ENCODE measurements at places on chromosomes 4 and X. TPM values are rescaled to one million over a fixed set of nuclear protein-coding genes. Genes with fewer than 3 reads are reported as not detected.

- no peak overlapping the region for H3K4me3 ChIP-seq
- H3K4me1 ChIP-seq = no peaks in the 10 kb centered on the region
- no peaks in the 10 kb centered on the region for H3K36me3 ChIP-seq
- peaks cover 3% of the 10 kb centered on the region for H3K27me3 ChIP-seq
- H3K27ac ChIP-seq = no peak overlapping the region
- DNase-seq = no peak
These were observed 10.9 kb downstream of the PPP2R2C start for GRCh38 chr4:6461301-6462165.

- no peak overlapping the region for H3K27ac ChIP-seq
- no peak for DNase-seq
- no peaks in the 10 kb centered on the region for H3K4me1 ChIP-seq
- no peaks in the 10 kb centered on the region for H3K36me3 ChIP-seq
- H3K27me3 ChIP-seq = no peaks in the 10 kb centered on the region
These were observed 84.5 kb downstream of the AASDH start for GRCh38 chr4:56302760-56303159.

- no peak for DNase-seq
- H3K4me3 ChIP-seq = no peak overlapping the region
- no peaks in the 10 kb centered on the region for H3K27me3 ChIP-seq
These were observed 15.5 kb downstream of the LONRF3 start for GRCh38 chrX:118989886-118990285.

DNA sequence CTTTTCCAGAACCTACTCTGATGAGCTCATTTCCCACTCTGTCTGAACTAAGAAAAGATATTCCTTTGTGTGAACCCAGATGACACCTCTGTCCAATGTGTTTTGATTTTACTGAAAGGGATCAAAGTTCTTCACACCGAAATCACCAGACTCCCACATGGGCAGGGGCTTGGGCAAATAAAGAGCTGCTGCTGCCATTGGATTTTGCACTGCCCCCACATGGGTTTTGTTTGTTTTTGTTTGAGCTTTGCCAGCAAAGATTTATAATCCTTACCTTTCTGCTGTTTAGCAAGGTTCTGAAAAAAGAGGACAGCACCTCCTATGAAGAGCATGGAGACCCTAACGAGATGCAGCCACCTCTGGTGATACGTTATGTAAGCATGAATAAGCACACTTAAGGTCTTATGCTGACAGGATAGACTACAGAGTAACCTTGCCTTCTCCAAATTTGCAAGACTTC is 44.3 kb downstream of the HSD17B13 start:
- peaks cover 2% of the 10 kb centered on the region for H3K4me1 ChIP-seq
- no peaks in the 10 kb centered on the region for H3K27me3 ChIP-seq
- H3K4me3 ChIP-seq = no peak overlapping the region
- H3K36me3 ChIP-seq = no peaks in the 10 kb centered on the region

DNA sequence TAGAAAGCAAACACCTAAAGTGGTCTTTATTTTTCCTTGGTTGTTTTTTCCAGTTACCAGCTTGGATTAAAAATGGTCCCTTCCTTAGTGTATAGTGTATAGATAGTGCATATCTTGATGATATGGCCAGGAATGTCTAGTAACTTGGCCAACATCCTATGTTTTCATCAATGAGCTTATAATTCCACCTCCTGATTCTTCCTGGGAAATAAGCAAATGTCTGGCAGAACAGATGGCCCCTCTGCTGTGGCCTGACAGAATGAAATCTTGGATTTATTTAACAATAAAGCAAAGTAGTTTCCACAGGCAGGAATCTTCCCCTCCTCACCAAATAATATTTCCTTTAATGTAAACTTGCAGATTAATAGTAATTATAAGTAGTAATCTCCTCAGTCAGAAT is 6.1 kb downstream of the SCARB2 start:
- DNase-seq = no peak
- H3K27me3 ChIP-seq = no peaks in the 10 kb centered on the region
- H3K36me3 ChIP-seq = no peaks in the 10 kb centered on the region
- H3K4me3 ChIP-seq = no peak overlapping the region

GRCh38 chr4:6542951-6543350 is 32.0 kb upstream of the MAN2B2 start:
- H3K36me3 ChIP-seq = no peaks in the 10 kb centered on the region
- H3K4me1 ChIP-seq = no peaks in the 10 kb centered on the region
- H3K27ac ChIP-seq = no peak overlapping the region

DNA sequence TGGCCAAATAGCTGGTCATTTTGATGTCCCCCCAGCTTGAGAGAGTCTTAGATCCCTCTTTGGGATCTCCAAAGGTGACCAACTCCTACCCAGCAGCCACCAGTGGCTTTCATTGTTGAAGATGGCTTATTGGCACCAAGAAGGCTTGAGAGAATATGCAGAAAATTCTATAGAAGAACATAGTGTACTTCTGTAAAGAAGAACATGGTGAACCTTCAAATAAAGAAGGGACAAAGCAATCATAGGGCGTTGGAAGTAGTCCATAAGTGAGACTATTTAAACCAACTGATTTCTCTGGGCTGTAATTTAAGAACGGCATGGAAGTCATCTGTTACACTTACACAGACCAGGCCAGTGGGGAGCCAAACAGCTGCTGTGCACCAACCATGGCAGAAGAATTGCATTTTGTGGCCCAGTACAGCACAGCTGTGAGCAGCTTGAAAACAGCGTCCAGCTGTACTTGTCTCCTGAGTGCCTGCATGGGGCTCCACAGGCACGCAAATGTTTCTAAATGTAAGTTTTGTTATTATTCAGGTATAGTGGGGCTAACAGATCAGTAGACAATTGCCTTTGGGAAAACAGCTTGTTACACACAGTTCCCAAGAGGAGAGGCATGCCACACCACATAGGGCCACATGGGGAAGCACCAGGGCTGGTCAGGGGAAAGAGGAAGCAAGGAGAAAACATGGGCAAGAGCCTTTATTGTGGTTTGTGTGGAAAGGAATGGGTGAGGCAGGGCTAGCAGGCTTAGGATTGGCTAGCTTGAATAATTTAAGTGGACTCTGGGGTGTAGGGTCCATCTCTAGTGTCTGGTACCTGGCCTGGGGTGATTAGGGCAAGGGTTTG is 125.0 kb downstream of the ARHGAP6 start:
- DNase-seq = no peak
- H3K4me3 ChIP-seq = no peak overlapping the region
- H3K27me3 ChIP-seq = peaks cover 9% of the 10 kb centered on the region
- H3K36me3 ChIP-seq = no peaks in the 10 kb centered on the region

The ALB gene
- 33,161 TPM for polyA plus RNA-seq

DNA sequence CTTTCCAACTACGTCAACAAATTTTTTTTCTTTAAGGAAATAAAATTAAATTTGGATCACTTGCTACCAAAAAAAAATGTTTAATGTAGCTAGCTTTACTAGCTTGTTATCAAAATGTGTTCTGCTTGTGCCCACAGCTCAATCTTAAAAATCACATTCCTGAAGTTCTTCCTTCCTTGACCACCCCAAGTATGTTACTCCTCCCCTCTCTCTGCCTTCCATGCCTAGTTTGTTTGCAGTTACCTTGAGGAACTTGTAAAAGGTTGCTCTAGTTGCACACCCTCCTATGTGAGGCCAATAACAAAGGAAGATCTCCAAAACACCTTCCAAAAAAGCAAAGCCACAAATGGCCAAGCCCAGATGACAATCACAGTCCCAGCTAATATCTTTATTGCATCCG is 19.6 kb upstream of the TMEM184C start:
- H3K4me1 ChIP-seq = no peaks in the 10 kb centered on the region
- H3K27me3 ChIP-seq = no peaks in the 10 kb centered on the region
- H3K27ac ChIP-seq = no peak overlapping the region
- no peaks in the 10 kb centered on the region for H3K36me3 ChIP-seq
- no peak overlapping the region for H3K4me3 ChIP-seq

The HSPA4L gene
- polyA plus RNA-seq = 3.7 TPM

GRCh38 chr4:37568489-37568888 is 117.7 kb downstream of the RELL1 start:
- H3K36me3 ChIP-seq = peaks cover 2% of the 10 kb centered on the region
- no peaks in the 10 kb centered on the region for H3K27me3 ChIP-seq
- no peak for DNase-seq

- H3K4me1 ChIP-seq = no peaks in the 10 kb centered on the region
- no peaks in the 10 kb centered on the region for H3K27me3 ChIP-seq
- H3K36me3 ChIP-seq = no peaks in the 10 kb centered on the region
- DNase-seq = no peak
- no peak overlapping the region for H3K4me3 ChIP-seq
These were observed 229.1 kb downstream of the PALLD start for GRCh38 chr4:168725930-168726329.

DNA sequence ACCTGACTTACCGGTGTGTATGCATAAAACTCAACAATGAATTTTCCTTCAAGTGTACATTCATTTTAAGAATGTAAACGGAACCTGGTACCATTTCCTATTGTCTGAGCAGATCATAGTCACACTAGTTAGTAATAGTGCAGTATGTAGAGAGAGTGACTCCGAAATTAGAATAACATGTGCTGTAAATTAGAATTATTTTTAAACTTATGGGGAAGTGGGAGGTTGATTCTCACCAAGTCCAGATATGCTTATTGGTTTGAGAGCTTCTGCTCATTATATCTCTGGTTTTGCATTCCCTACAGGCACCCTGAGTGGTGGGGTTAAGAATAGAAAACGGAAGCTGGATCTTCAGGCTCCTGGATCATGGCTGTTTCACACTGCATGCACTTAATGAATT is 39.6 kb downstream of the KLF3 start:
- no peak for DNase-seq
- H3K4me1 ChIP-seq = no peaks in the 10 kb centered on the region
- H3K4me3 ChIP-seq = no peak overlapping the region
- no peaks in the 10 kb centered on the region for H3K27me3 ChIP-seq
- no peak overlapping the region for H3K27ac ChIP-seq
- peaks cover 2% of the 10 kb centered on the region for H3K36me3 ChIP-seq

The METAP1 gene
- polyA plus RNA-seq = 9.5 TPM

DNA sequence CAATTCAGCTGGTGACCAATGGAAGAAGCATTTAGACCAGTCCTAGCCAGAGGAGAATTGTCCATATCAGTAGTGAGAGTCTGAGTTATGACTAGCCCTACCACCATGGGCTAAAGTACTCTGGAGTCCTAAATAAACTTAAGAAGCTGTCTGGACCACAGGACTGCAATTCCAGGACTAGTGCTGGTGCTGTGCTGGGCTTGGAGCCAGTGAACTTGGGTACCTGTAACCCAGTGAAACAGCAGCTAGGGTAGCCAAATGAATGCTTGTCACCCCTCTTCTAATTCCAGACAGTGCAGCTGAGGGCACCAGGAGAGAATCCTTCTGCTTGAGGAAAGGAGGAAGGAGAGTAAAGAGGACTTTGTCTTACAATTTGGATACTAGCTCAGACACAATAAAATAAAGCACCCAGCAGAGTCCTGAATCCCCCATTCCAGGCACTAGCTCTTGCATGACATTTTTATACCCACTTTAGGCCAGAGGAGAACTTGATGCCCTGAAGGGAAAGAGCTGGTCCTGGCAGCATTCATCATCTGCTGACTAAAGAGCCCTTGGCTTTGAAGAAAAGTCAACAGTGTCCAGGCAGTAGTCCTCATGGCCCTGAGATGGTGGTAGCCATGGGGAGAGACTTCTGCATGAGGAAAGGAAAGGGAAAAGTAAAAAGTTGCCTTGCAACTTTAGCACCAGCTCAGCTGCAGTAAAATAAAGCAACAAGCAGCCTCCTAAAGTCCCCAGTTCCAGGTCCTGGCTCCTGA is 2675.7 kb downstream of the PCDH7 start:
- no peak overlapping the region for H3K4me3 ChIP-seq
- H3K27ac ChIP-seq = no peak overlapping the region
- no peaks in the 10 kb centered on the region for H3K27me3 ChIP-seq
- no peak for DNase-seq
- no peaks in the 10 kb centered on the region for H3K4me1 ChIP-seq

The F11 gene
- 100 TPM for polyA plus RNA-seq

DNA sequence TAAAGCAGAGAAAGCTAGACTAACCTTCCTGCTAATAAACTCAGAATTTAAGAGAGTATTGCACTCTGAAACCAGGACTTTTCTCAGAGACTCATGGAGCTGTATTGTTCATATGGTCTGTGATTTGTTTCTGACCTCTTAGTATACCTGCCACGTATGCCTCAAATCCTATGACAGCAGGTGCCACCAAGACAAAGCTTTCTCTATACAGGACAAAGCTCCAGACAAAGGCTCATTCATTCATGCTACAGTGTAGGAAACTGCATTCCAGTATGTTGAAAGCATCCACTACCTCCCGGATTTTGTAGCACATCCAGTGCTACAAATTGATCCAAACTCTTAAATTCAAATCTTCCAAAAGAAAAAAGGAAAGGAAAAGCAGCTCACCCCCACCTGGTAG is 178.3 kb downstream of the CHIC2 start:
- no peaks in the 10 kb centered on the region for H3K4me1 ChIP-seq
- DNase-seq = no peak
- H3K4me3 ChIP-seq = no peak overlapping the region
- no peaks in the 10 kb centered on the region for H3K27me3 ChIP-seq
- no peaks in the 10 kb centered on the region for H3K36me3 ChIP-seq
- no peak overlapping the region for H3K27ac ChIP-seq

DNA sequence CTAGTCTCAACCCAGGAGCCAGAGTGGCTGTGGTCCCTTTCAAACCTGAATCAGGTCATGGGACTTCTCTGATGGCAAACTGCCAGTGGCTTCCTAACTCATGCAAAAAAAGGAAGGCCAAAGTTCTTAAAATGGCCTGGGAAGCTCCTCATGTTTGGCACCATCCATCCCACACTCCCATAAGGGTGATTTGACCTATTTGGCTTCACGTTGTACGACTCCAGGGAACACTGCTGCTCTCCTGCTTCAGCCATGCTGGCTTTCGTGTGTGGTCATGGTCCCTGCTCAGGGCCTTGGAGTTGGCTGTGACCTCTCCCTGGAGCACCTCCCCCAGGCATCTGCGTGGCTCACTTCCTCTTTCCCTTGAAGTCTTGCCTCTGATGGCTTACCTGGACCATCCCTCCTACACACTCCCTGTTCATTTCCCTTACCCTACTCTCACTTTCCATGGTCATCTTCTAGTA is 12.8 kb upstream of the TMSB4X start:
- no peak overlapping the region for H3K27ac ChIP-seq
- H3K27me3 ChIP-seq = no peaks in the 10 kb centered on the region
- DNase-seq = no peak
- no peak overlapping the region for H3K4me3 ChIP-seq

The TMEM271 gene
- not detected for polyA plus RNA-seq

Data from liver (tissue), 10 donors.